Thymus (tissue), 14 donors: ENCODE measurements at places on chromosomes 16 and 17. TPM values are rescaled to one million over a fixed set of nuclear protein-coding genes. Genes with fewer than 3 reads are reported as not detected.

- no peaks in the 10 kb centered on the region for H3K27me3 ChIP-seq
- DNase-seq, result no peak
- H3K27ac ChIP-seq, result no peak overlapping the region
- H3K4me3 ChIP-seq, result no peak overlapping the region
- H3K4me1 ChIP-seq, result peaks cover 32% of the 10 kb centered on the region
- no peaks in the 10 kb centered on the region for H3K36me3 ChIP-seq
Measured at GRCh38 chr16:17343728-17344127, 127.0 kb downstream of the XYLT1 start.

- H3K27ac ChIP-seq, result no peak overlapping the region
- no peak for DNase-seq
- H3K4me1 ChIP-seq, result no peaks in the 10 kb centered on the region
- no peaks in the 10 kb centered on the region for H3K36me3 ChIP-seq
- no peaks in the 10 kb centered on the region for H3K27me3 ChIP-seq
- H3K4me3 ChIP-seq, result no peak overlapping the region
Measured at GRCh38 chr17:31425282-31426040, 34.0 kb downstream of the RAB11FIP4 start.

DNA sequence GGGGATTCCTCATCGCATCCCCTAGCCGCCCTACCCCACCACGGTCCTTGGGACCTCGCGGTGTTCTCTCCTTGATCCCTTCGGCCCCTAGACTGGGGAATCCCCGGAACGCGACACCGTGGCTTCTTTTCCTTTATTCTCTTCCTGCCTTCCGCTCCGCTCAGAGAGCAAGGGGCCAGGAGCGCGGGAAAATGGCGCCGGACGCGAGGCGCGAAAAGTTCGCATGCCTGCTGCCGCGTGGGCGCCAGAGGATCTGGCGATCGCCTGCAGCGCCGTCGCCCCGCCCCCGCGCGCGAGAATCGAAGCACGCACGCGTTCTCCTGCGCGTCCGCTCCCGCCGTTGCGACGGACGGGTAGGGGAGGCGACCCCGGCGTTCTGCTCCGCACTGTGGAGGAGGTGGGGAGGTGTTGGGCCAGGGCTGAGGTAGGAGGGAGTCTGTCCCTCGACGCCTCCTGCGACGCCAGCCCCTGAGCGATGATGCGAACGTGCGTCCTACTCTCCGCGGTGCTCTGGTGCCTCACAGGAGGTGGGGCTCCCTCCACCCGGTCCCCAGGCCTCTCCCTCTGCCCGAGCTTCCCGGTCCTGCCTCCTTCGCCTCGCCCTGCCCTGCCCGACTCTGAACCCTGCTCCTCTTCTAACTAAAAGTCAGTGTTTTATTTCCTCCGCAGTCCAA is at the start of gene ZPBP2:
TSS of gene ZPBP2 (plus strand) at position 323 of the 674 bp plus-strand sequence. CDS start at position 476, 153 bp downstream.
- no peak within 1 kb of the TSS for H3K4me3 ChIP-seq
- H3K4me1 ChIP-seq, result peaks cover 10% of the 10 kb centered on the region
- H3K27me3 ChIP-seq, result peaks cover 2% of the 10 kb centered on the region
- H3K27ac ChIP-seq, result no peak within 1 kb of the TSS

GRCh38 chr16:68892898-68893297 is 49.6 kb downstream of the TANGO6 start:
- DNase-seq, result no peak
- H3K4me3 ChIP-seq, result no peak overlapping the region
- H3K27ac ChIP-seq, result no peak overlapping the region
- H3K27me3 ChIP-seq, result no peaks in the 10 kb centered on the region

Gene CACNG5
- total RNA-seq, result 0.05 TPM

DNA sequence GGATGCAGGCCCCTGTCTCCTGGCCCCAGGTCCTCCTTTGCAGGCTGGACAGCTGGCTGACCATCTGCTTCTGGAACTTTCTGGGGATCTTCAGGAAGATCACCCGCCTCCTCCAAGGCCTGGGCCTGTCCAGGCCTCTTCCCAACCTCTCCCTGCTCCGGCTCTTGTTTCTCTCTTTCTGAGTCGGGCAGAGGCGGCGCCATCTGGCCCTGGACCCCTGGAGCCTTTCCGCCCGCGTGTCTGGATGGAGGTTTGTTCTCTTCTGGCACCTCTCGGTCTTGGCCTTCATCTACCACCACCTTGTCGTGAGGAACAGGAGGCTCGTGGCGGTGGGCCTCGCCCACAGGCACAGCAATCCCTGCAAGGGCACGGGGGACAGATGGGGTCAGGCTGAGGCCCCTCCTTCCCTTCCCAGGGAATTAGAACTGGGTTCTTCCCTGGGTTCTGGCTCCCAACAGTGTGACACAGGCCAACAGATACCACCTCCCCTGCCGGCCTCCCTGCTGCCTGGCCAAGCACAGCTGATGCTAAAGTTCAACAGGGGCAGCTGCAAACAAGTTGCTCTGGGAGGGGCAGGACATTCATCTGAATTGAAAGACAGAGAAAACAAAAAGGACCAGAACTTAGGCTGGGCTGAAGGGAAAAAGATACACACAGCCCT is 13.3 kb downstream of the NDUFAF8 start:
- no peak overlapping the region for H3K4me3 ChIP-seq
- no peaks in the 10 kb centered on the region for H3K27me3 ChIP-seq
- DNase-seq, result no peak
- H3K27ac ChIP-seq, result peak overlapping the region; percentile 87
- peaks cover 45% of the 10 kb centered on the region for H3K4me1 ChIP-seq

Gene HASPIN
- 9.1 TPM for total RNA-seq

Gene TPSB2
- 0.71 TPM for total RNA-seq

DNA sequence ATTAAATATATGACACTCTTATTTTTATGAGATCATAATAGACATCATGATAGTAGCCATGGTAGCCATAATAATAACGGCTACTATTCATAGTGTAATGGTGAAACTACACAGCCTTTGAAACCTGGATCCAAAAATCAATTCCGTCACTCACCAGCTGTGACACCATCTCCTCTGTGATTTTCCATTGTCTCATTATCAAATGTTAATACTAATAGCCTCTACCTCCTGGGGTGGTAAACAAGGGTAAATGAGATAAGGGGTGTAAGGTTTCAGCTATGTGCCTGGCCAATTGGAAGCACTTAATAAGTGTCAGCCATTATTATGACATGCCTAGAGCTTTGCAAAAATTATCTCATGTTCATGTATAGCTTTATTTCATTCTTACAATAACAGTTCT is 88.6 kb downstream of the CACNG3 start:
- H3K4me3 ChIP-seq, result no peak overlapping the region
- H3K36me3 ChIP-seq, result no peaks in the 10 kb centered on the region
- DNase-seq, result no peak
- no peak overlapping the region for H3K27ac ChIP-seq
- no peaks in the 10 kb centered on the region for H3K27me3 ChIP-seq

Gene KARS1
- total RNA-seq, result 149 TPM
